ENCODE measurements at places on chromosomes 16 and 17. TPM values are rescaled to one million over a fixed set of nuclear protein-coding genes. Genes with fewer than 3 reads are reported as not detected.

The MED1 gene
- 16.9 TPM for total RNA-seq

The SMPD3 gene
- 0.19 TPM for total RNA-seq

The STX1B gene
- 0.19 TPM for total RNA-seq

The CCR7 gene
- under 0.01 TPM for total RNA-seq

The KCNJ18 gene
- not detected for total RNA-seq

The CCDC154 gene
- total RNA-seq = 1.4 TPM

The NLRC3 gene
- 0.19 TPM for total RNA-seq

The ECI1 gene
- 21.4 TPM for total RNA-seq

The ATP2C2 gene
- not detected for total RNA-seq

The TP53TG3B gene
- total RNA-seq = not detected

The IGF2BP1 gene
- total RNA-seq = 0.85 TPM

The CD300LG gene
- not detected for total RNA-seq

The CENPV gene
- total RNA-seq = 15.2 TPM

The ZSCAN10 gene
- not detected for total RNA-seq

The SLC5A11 gene
- total RNA-seq = not detected

The CRYBA1 gene
- total RNA-seq = not detected

The TEKT5 gene
- not detected for total RNA-seq

The SLC35G6 gene
- total RNA-seq = not detected

The PIMREG gene
- 34.7 TPM for total RNA-seq

The IRX5 gene
- 1.7 TPM for total RNA-seq

The ZFPM1 gene
- 3.3 TPM for total RNA-seq

The APRT gene
- total RNA-seq = 76.3 TPM

The DBNDD1 gene
- 2.3 TPM for total RNA-seq

The TBC1D3B gene
- total RNA-seq = not detected

The TPSG1 gene
- not detected for total RNA-seq

The UBN1 gene
- total RNA-seq = 20.9 TPM

The NPIPB9 gene
- total RNA-seq = 0.96 TPM

The ABCA10 gene
- total RNA-seq = 3.9 TPM

The TERB1 gene
- total RNA-seq = 0.56 TPM

The PIRT gene
- total RNA-seq = not detected

Measured in regular cardiac myocyte (primary cell).